ENCODE measurements at places on chromosomes 6 and 20.

DNA sequence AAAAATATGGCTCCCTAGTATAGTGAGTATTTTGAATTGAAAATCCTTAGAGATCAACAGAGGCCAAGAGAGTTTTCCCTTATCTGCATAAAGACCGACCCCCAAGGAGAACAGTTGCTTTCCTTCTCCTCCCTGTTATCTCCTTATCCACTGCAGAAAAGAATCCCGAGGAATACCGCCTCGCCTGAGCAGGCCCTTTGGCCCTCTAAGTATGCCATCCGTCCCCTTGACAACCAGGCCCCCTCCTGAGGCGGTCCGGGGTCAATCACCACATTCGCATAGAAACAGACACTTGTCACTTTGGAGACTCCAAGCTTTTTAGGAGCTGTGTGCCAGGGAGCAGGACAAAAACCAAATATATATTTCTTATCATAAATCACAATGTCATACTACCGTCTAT lies 15.9 kb upstream of the GGTLC1 start:
- DNase-seq, result no peak

GRCh38 chr6:170434821-170435155 lies 118.3 kb downstream of the PSMB1 start:
- DNase-seq, result no peak

DNA sequence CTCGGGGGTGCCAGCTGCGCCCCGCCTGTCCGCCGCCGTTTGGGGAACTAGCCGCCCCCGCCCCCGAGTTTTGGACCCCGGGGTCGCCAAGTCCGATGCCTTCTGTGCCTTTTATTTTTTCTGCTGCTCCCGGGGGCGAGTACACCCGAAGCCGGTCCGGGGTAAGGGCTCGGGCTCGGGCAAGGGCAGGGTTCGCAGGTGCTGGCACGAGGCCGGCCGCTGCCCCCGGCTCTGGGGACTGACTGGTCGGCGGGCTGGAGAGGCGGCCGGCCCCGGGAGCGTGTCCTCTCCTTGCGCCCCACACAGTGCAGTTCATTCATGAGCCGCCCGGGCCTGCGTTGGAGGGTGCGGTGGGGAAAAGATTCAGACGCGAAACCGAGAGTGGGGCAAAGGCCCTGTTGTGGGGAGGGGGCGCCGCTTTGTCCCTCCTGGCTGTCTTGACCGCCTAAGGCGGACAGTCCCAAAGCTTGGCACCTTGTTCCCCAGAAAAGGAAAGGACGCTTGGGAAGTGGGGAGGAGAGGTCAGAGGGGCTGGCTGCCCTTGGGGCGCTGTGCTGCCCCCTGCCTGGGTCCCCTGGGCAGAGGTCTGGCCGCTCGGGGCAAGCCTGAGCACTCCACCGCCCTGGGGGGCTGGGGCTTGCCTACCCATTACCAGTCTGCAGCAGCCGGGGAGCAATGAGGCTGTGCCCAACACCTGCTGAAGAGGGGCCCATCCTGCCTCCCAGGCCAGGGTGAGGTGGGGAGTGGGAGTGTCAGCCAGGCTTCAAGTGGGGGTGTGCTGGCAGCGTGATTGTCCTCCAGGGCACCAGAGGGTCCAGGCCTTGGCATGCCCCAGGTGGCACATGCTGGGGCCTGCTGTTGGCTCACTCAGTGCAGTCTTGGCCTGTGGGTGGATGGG lies 915 bp downstream of the TMEM63B start:
- DNase-seq, result peak; percentile 73

DNA sequence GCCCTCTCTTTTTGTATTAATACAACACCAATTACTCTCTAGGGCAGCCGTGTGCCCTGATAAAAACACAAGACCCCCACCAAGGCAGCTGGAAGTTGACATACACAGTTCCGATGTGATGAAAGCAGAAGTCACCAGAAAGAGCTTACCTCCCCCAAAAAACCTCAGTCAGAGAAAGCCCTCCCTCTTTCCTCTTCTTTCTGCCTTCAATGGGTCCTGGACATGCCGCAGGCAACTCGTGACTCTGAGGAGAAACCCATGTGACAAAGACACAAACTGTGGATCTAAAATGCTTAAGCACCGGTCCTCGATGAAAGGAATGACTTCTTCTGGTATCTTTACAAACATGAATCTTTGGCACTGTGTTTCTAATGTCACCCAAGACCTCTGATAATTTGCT lies 117.7 kb upstream of the CCDC28A start:
- no peak for DNase-seq

DNA sequence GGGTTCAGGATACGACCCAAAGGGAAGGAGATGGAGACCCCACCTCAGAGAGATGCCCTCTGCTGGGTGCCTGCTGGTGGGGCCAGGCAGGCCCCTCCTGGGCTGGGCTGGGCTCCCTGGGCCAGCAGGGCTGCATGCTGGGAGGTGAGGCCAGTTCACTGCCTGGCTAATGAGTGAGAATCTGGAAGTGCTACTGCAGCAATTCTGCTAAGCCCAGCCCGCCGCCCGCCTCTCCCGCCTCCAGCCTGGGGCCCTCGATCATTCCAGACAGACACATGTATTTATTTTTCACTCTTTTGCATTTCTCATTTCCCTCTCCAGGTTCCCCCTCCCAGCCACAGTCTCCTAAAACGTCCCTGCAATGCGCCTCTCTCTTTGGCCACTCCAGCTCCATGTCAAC lies 79.6 kb downstream of the CDH22 start:
- no peak for DNase-seq

- DNase-seq, result no peak
These were observed 225.5 kb downstream of the BMP7 start for GRCh38 chr20:57040924-57041323.

GRCh38 chr20:54276577-54277169 lies 68.8 kb downstream of the PFDN4 start:
- no peak for DNase-seq

- no peak for DNase-seq
These were observed 247.3 kb downstream of the MAFB start for GRCh38 chr20:40441771-40442170.

DNA sequence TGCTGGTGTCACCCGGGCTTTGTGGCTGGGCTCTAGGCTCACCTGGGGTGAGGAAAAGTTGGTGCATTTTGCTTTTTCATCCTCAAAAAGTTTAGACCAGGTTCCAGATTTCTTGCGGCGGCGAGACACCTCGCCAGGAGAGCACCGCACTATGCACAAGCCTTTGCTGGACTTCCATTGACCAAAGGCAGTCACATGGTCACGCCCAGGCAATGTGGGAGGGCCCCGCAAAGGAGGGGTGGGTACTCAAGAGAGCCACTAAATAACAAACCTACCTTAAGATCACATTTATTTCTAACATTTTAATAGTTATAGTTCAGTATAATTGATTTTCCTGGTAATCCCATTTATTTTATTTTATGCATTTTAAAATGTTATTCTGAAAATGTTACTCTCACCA lies 3.0 kb upstream of the KIF16B start:
- DNase-seq, result no peak

DNA sequence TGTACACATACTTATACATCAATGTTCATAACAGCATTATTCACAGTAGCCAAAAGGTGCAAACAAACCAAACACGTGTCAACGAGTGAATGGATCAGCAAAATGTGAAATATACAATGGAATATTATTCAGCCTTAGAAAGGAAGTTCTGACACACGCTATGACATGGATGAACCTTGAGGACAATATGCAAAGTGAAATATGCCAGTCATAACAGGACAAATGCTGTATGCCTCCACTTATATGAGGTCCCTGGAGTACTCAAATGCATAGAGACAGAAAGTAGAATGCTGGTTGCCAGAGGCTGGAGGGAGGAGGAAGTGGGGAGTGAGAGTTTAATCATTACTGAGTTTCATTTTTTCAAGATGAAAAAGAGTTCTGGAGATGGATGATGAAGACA lies 37.8 kb upstream of the IGF2R start:
- no peak for DNase-seq

DNA sequence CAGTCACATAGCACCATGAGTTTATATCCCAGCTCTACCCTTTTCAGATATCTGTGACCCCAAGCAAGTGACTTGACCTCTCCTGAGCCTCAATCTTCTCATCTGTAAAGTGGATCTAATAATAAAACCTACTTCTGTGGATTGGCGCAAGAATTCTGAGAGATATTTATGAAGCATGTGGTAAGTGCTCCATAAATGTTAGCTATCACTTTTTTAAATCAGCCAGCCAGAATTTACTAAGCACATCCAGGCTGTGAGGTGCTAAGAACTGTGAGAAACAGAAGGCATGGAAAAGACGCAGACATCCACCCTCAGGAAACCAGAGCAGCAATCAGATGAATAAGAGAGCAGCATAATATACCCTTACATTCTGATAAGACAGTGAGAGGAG lies 862 bp downstream of the C20orf96 start:
- DNase-seq, result no peak
